ENCODE measurements at places on chromosomes 2 and 18.

GRCh38 chr2:171102802-171103201, 57.9 kb downstream of the TLK1 start:
- no peak for DNase-seq

DNA sequence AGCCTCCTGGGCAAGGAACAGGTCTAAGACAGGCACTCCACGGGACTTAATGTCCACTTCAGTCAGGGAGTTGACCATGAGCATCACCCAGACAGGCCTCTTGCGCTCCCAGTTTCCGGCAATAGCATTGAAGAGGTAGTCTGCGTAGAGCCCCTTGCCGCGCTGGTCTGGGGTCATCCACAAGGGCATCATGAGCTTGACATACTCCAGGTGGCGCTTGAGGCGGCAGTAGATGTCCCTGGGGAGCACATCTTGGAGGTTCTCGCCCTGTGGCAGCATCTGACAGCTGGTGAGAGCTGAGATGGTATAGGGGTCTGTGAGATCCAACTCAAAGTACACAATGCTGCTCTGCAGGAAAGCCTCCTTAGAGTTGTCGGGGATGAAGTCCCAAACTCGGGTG, 10.6 kb downstream of the TRABD2A start:
- DNase-seq, result no peak

DNA sequence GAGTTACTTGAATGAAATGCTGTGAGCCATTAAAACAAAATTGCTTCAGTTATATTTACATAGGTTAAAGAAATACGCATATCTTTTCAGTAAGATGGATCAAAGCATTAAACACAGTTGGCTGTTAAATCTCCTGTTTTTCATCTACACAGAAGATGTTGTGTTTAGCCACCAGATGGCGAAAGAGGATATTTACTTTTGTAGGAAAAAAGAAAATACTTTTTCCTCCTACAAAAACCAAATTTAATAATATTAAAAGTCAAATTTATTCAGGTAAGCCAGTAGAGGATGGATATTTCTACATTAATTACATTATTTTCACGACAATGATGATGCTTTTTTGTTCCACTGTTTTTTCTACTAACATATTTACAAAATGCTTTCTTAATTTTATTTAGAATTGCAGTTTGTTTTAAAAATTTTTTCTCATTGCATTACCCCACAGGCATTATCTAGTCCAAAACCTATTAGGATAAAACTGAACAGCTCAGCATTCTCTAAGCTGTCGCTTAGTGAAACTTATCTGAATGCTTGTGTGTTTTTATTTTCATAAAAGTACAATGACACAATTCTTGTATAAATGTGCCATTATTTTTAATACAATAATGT, 173.7 kb downstream of the ASXL3 start:
- DNase-seq, result no peak

- DNase-seq, result no peak
These were observed 193.8 kb downstream of the LRRTM4 start for GRCh38 chr2:77328134-77328931.

GRCh38 chr2:158102446-158102845, 770 bp downstream of the UPP2 start:
- no peak for DNase-seq

GRCh38 chr2:172079416-172079815, 5.9 kb upstream of the DLX1 start:
- DNase-seq, result no peak

DNA sequence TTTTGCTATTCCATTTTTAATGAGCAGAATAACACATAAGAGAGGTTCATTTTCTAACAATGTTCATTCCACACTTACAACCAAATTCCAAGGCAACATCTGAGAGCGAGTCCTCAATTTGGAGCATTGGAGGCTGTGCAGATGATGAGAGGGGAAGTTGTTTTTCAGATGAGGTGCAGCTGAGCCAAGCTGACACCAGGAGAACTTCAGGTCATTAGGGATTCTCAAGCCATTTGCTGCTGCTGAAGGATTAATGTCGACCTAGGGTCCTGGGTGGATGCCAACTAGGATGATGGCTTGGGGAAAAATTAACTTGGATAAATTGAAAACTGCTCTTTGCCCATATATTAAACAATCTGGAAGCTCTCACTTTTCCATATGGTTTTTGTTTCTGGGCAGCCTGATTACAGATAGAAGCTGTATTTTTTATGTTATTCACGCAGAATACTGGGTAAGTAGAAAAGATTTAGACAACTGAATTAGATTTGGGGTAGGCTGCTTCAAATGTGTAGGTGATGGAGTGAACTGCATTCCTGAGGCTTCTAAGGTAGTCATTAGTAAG, 206.4 kb upstream of the SLC39A10 start:
- DNase-seq, result no peak

- peak; percentile 82 for DNase-seq
These were observed 103.5 kb upstream of the MAP3K20 start for GRCh38 chr2:172972005-172972619.

DNA sequence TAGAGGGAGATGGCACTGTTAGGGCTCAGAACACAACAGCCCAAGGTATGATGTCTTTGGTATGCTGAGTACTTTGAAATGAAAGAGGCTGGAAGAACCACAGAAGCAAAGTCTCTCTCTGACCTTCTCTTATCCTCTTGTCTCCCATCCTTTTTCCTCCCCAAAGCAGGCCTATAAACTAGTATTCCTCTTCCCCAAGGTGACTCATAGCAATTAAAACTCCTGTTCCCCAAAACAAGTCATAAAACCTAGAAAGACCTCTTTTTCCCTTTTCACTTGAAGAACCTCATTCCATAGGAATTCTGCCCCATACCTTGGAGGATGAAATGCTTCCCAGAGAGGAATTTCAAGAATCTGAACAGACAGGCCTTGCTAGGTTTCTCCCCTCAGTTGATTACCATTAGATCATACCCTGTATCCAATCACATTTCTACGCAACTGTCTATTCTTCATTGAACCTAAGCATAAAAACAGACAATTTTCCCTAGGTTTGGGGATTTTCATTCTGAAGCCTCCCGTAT, 25.7 kb downstream of the MDH1 start:
- DNase-seq, result no peak

- DNase-seq, result no peak
These were observed 56.6 kb upstream of the SETBP1 start for GRCh38 chr18:44624052-44624451.

GRCh38 chr18:45517181-45517741, 98.0 kb upstream of the SLC14A2 start:
- no peak for DNase-seq

DNA sequence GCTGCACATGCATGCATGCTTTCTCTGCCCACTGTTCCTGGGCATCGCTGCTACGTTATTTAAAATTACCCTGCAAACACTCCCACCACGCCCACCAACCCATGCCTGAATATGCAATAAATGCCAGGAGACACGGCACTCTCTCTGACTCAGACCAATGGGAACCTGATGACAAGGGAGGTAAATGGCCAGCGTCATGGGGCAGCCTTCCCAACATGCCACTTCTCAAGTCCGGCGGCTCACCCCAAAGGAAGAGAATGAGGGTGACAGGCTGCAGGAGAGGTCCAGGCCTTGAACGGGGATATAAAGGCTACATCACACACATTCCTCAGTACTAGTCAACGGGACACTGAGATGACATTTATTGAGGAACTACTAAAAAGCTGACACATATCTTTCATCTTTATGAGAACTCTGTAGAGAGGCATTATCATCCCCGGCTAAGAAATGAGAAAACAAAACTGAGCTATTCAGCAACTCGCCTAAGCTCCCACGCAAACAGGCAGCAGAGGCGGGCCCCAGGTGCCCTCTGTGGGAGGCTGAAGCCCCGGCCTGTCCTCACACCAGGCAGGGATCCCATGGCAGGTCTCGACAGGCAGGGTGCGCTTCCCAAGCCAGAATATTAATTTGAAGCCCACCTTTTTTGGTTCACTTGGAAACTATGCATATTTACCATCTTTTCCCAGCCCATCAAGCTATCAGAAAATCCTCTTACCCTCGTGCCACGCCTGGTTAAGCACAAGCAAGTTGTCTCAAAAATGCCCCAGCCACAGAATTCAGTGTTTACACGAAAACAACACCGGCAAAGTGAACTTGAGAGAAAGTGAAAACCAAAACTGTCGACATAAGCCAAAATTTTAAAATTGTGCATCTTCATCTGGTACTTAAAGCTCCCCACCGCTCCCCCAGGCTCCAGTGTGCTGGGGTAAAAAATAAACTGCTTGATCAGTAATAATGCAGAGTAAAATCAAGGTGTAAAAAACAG, 166.3 kb downstream of the HDAC4 start:
- no peak for DNase-seq

- no peak for DNase-seq
These were observed 200.2 kb downstream of the RAD51AP2 start for GRCh38 chr2:17318013-17318412.

All from COLO829 (cell line).